ENCODE measurements at places on chromosomes 2 and 18.

DNA sequence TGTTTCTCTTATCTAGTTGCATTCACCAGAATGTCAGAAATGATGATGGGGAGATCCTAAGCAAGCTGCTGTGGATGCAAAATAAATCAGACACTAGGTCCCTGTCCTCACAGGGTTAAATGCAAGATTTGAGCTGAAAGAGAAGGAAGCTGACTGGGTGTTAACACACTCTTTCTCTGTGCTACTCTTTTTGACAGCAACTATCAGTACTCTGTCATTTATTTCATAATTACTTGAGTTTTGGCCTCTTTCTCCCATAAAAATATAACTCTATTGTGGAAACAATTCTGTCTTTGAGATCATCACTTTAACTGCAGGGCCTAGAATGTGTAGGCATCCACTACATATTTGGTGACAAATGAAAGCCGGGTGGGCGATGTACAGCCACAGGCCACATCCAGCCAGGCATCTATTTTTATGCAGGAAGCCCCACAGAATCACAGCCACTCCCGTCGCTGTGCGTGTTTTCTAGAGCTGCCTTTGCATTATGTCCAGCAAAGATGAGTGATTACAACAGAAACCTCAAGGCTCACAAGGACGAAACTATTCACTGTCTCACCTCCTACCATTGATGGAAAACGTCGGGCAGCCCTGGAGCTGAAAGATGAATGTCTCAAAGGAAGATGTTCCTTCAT is 849.0 kb downstream of the RNF144A start:
- DNase-seq, result no peak

GRCh38 chr2:172153156-172153555 is 50.5 kb upstream of the DLX2 start:
- no peak for DNase-seq

DNA sequence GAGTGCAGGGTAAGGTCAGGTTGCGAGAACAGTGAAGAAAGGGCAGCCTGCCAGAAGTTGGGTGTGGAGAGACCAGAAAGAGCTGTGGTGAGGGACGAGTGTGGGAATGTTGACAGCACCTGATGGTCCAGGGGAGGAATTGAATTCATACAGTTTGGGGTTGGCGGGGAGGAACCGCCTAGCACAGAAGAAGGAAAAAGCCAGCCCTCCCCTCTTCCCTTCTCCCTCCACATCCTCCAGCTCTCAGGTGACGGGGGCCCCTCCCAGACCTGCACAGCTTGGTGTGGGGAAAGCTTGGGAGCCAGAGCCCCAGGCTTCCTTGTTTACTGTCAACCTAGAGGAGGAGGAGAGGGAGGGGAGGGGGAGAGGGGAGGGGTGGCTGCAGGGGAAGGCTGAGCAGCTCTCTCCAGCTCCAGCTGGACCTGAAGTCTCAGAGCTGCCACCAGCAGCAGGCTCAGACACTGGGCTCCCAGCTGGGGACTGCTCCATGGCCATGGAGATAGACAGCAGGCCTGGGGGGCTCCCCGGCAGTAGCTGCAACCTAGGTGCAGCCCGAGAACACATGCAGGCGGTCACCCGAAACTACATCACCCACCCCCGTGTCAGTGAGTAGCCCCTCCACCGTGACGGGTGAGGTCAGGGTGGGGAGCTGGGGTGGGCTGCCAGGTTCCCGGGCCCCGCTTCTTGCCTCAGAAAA is at the start of gene ATP6V1B1:
ATP6V1B1 (plus strand) TSS at position 433 of the 697 bp plus-strand sequence; CDS start at position 488, 55 bp downstream.
- DNase-seq, result no peak

DNA sequence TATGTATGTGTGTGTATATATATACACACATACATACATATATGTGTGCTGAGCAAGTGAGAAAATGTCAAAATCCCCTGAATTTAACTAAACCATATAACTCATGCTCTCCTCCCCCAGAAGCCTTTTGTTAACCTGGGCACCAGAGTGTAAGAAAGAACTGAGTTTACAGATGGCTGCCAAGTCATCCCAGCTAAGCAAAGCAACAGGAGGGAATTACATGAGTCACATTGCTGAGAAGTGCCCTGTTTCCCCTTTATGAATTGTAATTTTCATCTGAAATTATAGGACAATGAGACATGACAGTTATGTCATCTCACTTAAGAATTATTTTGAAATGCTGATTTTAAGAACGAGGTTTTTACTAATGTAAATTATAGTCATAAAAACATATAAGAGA is 29.9 kb downstream of the SCN7A start:
- DNase-seq, result no peak

- peak; percentile 15 for DNase-seq
These were observed 90.7 kb downstream of the STK39 start for GRCh38 chr2:168156661-168157060.

- DNase-seq, result no peak
These were observed 46.3 kb downstream of the PSMG2 start for GRCh38 chr18:12749121-12749520.

GRCh38 chr2:174573621-174574081 is 24.0 kb downstream of the WIPF1 start:
- DNase-seq, result no peak

DNA sequence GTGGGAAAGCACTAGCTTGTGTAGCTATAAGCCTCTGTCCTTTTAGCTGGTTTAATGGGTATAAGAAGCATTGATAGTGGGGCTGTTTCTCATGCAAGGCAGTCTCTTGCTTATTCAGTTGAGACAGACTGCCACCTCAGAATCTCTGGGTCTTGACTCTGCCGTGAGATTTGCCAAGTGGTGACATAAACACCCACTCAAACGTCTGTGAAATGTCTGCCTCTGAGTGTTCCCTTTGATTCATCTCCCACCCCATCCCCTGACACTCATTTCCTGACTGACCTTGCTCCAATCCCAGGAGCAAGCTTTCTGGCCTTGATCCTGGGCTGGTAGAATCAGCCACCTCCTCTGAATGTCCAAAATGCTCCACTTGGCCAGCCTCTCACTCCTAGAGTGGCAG is 141.9 kb upstream of the RBMS1 start:
- DNase-seq, result no peak

DNA sequence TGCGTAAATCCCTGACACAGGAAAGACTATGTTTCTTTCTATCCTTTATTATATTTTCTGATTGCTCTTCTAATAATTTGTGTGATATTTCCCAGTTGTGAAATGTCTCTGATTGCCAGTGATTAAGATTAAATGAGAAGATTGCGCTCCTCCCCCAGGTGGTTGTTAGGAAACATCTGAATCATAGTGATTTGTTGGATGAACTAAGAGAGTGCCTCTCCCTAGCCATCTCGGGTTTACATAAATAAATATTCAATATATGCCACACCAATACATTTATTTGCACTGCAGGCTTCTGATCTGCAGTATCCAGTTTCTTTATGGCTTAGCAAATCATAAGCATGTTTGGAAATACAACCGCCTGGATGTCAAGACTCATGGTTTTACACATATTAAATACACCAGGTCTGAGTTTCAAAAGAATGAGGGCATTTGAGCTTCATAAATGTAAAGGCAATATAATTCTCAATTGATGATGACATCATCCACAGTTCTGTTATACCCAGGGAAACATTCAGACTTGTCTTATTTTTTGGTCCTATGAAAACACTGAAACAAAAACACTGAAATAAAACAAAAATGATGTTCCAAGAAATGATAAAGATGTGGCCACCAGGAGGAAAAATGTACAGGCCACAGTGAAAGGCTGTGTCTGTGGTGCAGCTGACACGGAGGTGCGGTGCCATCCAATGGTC is 826.7 kb upstream of the ACVR2A start:
- no peak for DNase-seq

- no peak for DNase-seq
These were observed 478.5 kb upstream of the ID2 start for GRCh38 chr2:8203364-8203763.

- DNase-seq, result no peak
These were observed 29.0 kb downstream of the ZC3H6 start for GRCh38 chr2:112304298-112304941.

DNA sequence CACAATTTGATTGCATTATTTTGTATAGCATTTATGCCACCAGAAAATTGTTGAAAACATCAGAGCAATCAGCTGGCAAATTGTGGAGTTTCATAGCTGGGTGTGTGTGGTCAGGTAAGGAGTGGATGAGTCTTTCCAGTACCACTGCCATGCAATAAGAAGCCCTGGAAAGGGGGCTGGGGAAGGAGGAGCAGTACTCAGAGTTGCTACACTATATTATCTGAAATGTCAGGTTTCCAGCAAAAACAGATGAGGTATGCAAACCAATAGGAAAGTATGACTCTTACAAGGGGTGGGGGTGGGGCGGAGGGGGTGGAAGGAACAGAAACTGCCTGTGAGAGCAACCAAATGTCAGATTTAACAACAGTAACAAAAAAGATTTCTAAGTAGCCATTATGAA is 112.2 kb downstream of the SOS1 start:
- DNase-seq, result no peak

GRCh38 chr2:164151522-164151921 is 415.7 kb upstream of the FIGN start:
- no peak for DNase-seq

- no peak for DNase-seq
These were observed 970.2 kb downstream of the ERBB4 start for GRCh38 chr2:211568439-211568838.

GRCh38 chr18:8480506-8481328 is 128.5 kb upstream of the RAB12 start:
- peak; percentile 51 for DNase-seq

DNA sequence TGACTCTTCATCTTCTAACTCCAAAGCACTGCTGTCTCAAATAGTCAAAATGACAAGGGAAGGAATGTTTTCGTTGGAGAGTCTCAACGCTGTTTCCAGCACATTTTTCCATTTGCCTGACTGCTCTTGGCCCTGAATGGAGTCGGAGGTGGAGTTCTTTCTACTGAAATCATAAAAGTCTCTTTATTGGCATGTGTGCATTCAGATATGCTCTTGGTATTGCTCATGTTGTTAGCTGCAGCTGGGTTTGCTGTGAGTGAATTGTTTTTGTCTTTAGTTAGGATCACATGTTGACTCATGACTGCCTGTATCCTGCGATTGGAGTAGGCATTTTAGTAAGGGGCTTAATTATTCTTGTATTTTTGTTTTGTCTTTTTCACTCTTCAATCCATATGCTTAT is 16.8 kb downstream of the TMEM17 start:
- DNase-seq, result no peak
